Pons (tissue), 1 donor: ENCODE measurements at places on chromosomes 4 and X.

DNA sequence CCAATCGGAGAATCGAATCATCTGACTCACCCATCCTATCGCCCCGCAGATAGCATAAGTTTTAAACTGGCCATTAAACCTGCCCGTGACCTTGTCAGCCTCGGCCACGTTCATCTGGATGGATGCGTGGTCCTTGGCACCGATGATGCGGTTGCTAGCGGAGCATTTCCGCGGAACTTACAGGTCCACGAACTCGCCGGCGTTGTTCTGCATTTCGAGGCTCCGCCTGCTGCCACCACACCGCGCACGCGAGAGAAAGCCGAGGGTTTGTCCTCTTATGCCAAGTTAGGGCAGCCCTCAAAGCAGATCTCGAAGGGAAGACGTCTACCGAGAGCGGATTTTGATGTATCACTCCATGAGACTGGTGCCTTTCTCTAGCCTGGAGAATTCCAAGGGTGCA, 30.1 kb upstream of the TAPT1 start:
- no peak for DNase-seq

DNA sequence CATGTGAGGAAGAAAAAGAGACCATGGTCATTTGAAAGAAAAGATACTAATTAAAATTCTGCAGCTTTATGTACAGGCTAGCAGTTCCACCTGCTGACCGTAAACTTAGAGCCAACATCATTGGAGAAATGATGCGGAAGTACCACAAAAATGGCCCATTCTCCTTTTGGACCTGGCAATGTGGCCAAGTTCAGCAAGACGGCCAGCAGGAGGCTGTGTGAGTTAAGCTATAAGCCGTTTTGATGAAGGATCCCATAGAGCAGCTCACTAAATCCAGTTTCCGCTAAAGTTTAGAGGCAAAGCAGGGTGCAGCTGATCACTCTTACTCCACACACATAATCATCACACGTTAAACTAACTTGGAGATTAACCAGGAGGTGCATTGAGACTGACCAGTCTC, 133.8 kb downstream of the LDB2 start:
- peak; percentile 31 for DNase-seq

DNA sequence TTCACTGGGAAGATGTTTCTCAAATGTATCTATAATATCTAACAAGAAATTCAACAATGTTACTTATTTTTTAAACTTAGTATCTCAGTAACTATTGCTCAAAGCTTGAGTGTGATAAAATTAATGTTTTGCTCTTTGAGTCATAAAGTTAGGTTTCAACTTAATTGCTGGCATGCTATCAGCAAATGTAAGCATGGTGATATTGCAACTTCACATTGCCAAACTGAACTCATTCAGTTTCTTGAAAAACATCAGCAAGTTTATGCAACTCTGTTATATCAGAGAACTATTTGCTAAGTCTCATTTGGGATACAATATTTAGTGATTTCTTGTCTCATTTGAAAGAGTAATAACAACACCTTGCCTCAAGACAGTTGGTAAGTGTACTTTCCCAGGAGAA, 91.2 kb upstream of the KLF3 start:
- no peak for DNase-seq

GRCh38 chr4:66331761-66332160, 661.5 kb upstream of the EPHA5 start:
- DNase-seq = no peak

DNA sequence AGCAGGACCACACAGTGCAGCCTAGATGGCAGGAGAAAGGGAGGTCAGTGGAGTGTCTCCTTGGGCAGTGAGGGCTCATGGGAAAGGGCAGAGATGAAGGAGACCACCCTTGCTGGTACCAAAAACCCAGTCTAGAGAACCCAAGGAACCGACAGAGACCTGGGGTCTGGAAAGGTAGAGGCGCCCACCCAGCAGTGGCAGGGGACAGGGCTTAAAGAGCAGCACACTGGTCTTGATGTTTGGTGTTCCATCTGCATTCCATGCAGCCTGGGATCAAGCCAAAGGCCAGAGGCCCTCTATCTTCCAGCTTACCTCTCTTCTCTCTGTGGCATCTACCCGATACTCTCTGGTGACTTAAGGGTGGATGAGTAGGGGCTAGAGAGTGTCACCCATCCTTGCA, 127.5 kb downstream of the PJA1 start:
- no peak for DNase-seq

DNA sequence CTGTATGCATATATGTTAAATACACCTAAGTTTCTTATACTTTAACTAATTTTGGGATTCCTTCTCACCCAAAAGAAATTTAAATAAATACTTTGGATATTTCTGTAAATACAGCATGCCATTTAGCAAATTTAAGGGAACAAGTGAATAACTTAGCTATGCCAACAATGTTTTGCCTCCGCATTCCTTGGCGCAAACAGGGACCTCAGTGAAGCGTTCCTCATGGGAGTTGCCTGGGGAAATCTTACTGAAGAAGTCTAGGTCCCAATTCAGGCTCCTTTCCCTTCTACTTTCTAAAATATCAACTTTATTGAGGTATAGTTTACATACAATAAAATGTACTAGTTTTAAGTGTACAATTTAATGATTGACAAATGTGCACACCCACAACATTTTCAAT, 25.0 kb downstream of the COL4A5 start:
- DNase-seq = no peak

DNA sequence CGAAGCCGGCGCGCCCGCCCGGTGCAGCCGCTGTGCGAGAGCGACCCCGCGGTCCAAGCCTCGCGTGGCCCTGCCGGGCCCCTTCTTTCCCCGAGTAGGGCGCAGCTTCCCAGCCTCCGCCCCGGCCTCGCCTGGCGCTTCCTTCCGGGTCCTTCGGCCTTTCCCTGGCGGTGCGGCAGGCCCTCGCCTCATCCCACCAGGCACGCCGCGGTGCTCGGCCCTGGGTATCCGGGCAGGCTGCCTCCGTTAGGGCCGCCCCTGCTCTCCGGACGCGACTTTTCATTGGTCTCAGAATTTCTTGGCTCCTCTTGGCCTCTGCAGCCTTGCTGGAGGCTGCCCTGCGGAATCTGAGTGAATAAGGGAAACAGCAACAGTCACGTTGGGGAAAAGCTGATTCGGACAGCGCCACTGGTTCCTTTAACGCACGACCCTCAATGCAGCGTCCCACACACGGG, 429 bp downstream of the UVSSA start:
- DNase-seq = peak; percentile 45

GRCh38 chr4:82247171-82247570, 126.6 kb downstream of the HNRNPD start:
- no peak for DNase-seq

GRCh38 chr4:41178372-41179370, 35.7 kb downstream of the APBB2 start:
- DNase-seq = peak; percentile 97

DNA sequence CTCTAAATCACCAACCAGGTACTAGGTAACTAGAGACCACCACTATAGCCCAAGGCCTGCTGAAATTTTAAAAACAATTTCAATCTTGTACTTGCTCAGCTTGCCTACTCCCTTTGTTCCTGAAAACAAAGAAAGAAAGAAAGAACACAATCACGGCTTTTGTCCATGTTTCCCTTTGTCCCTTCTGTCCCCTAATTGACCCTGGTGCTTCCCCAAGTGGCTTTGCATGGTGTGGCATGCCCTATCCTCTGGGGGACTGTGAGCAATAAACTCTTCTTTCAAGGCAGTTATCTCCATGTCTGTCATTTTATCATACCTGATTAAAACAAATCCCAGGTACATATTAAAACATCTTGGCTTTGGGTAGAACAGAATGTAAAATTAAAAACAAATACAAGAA, 94.8 kb downstream of the ARSJ start:
- DNase-seq = peak; percentile 8

DNA sequence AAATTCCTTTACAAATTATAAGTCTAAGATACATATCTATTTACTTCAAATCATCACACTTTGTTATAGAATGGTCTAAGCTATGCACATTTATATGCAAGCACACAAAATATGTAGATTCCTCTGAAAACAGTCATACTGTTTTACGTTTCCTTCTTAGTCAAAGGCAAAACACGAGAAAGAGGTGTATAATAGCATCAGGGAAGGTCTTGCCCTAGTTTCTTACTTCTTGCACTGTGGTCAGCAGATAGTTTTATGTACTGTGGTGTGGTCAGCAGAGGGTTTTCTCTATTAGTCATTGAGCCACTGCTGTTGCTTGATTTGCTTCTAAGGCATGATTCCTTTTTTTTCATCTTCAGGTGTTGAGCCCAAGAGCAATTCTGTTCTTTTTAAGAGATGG, 117.7 kb downstream of the ADAM29 start:
- DNase-seq = no peak

DNA sequence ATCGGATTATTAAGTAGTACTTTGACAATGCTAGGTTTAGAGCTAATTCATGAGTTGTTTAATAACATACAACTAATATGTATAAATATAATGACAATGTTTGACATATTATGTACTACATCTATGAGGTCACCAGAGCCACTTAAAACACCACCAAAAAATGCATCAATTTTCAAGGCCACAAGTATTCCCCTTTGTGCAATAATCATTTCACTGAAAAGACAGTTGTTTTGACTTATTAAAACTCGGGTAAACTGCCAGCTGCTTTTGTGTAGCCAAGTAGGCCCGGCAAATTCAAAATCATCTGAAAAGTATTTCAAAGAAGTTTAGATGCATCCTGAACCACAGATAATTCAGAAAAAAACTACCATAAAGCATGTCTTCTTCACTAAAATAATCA, 48.7 kb downstream of the CLOCK start:
- no peak for DNase-seq

DNA sequence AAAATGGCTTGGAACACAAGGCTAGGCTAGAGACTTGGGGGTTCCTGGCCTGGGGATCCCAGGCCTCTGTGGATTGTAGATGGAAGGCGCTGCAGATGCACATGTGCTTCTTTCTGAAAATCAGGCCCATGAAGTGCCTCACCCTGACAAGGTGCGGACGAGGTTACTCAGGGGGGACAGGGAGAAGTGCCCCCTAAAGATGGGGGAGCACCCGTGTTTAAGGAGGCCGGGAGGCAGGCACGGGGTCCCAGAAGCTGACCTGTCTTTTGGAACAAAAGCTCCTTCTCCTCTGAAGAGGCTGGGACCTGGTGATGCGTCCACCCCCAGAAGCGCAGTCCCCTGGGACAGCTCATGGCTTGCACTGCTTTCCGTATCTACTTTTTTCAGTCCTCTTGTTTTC, 2.4 kb downstream of the PDZD4 start:
- no peak for DNase-seq

DNA sequence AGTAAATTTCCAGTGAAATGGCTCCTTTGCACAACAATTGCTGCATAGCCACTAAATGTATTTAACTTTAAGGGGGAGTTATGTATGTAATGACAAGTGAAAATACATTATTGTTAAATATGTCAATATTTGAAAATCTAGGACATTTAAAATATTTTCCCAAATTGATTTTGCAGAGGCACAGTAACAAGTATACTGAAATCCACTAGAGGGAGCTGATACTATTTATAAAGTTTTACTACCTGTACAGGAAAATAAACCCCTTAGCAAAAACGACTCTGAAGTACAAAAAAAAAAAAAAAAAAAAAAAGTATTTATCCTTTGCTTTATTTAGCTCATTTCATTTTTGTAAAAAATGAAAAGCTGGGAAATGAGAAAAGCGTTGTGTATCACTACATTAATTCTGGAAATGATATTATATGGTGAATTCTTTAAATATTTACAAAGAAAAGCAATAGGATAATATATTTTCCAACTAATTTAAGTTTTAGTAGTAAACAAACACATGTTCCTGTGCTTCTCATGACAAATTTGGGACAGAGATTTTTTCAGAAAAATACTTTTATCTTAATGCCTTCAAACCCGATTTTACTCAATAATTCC, 727.7 kb downstream of the DMD start:
- DNase-seq = peak; percentile 1

DNA sequence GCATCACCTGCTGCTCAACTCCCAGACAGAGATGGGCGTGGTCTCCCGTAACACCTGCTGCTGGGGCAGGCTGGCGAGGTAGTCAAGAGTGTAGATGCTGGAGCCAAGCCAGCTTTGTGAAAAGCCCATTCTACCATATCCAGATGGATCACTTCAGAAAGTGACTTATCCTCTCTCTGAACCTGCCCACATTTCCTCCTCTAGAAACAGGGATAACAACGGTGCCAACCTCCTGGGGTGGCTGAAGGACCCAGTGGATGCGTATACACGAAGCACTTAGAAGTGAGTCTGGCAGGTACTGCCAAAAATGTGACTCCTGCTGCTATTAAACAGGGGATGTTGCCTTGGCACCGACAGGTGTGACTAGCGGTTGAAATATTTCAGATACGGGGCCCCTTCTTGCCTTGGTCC, 95.8 kb downstream of the SORBS2 start:
- no peak for DNase-seq

GRCh38 chrX:47644557-47645091, 5.7 kb downstream of the ELK1 start:
- DNase-seq = no peak

GRCh38 chrX:45771114-45771513, 570.4 kb upstream of the DIPK2B start:
- DNase-seq = no peak

DNA sequence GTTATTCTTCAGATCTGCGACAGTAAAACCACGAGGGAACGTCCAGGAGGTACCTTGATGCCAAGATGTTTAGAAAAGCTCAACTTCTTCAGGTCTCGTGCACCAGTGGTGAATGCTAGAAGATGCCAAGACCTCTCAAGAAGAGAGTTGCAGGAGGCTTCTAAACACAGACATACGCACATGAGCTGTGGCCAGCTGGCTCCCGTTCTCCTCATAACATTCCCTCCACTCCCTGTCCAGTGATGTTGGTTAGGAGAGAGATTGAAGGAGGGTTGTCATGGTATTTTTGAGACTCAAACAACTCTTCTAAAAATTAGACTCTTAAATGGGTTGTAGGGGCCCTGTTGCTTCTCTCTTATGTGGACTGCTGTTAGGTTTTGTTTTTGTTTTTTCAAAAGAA, 184.3 kb downstream of the QDPR start:
- no peak for DNase-seq

DNA sequence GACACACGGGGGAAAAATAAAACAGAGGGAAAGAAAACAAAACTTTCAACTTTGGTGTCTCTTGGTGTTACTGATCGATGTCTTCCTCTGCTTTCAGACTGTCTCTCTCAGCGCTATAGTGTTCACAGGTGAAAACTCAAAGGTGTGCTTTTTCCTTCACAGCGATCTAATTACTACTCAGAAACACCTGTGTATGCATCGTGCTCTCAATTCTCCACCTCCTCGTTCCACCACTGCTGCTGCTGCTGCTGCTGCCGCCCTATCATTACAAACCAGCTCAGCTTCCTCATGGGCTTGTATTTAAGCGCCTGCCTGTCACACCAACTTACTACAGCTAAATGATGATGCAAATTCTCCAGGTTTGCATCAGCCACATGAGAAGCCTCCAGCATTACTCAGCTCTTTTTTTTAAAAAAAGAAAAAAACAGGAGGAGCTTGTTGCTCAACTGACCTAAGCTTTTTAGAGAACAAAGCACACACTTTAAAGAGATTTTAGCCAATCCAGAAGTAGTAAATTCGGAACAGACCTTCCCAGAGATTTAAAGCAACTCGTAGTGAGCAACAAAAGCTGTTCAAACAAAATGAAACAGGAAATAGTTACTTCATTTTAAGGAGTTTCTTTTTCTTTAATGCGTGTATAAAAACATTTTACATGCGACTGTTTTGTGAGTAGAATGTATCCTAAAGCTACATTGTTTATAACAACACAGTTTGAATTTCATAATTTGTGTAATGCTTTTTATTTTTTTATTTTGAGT, at the start of gene SLC7A11:
SLC7A11 (minus strand) TSS at position 274 of the 758 bp plus-strand sequence. CDS start 280 bp downstream, outside the sequence.
- DNase-seq = peak; percentile 77

GRCh38 chrX:120625371-120625770, 4.5 kb downstream of the C1GALT1C1 start:
- no peak for DNase-seq
